ENCODE measurements at places on chromosomes 12 and 14. TPM values are rescaled to one million over a fixed set of nuclear protein-coding genes. Genes with fewer than 3 reads are reported as not detected.

DNA sequence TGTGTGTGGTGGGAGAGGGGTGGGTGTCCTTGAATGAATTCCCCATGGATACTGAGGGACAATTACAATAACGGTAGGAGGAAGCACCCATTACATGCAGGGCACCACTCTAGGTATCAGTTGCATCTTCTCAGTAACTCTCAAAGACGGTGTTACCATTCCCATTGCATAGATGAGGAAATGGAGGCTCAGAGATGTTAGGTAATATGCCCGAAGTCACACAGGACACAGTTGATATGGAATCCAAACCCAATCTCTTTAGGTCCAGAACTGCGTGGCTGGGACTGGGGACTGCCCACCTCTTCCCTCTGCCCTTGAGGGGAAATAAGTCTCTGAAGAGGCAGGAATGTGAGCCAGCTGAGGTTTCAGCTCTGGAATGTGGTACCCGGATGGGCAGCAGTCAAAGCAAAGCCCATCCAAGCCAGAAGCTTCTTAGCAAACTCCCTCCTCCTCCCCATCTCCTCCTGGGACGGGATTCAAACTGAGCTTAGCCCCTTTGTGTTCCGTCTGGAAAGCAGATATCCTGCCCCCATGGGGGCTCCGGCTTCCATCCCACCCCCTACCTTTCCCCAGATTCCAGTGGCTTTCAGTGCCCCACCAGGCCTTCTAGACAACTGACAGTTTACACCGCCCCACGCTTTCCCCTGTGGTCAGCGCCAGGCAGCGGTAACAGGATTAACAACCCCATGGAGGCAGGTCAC is 187.5 kb downstream of the RBM19 start:
- ATAC-seq: no peak

DNA sequence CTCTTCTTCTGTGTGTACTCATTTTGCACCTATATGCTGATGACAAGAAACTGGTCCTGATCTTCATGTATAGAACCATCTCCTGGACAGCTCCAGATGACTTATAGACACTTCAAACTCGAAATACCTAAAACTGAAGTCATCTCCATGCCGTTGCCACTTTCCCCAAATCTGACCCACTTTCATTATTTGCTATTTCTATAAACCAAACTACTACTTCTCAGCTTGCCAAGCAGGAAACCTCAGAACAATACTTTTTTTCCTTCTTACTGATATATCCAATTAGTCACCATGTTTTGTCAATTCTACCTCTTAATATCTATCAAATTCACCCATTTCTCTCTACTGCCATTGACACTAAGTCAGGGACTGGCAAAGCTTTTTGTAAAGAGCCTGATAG is 14.8 kb downstream of the SGPP1 start:
- no peak for ATAC-seq

- peak; percentile 76 for ATAC-seq
Measured at GRCh38 chr12:92987362-92987761, 58.3 kb upstream of the EEA1 start.

DNA sequence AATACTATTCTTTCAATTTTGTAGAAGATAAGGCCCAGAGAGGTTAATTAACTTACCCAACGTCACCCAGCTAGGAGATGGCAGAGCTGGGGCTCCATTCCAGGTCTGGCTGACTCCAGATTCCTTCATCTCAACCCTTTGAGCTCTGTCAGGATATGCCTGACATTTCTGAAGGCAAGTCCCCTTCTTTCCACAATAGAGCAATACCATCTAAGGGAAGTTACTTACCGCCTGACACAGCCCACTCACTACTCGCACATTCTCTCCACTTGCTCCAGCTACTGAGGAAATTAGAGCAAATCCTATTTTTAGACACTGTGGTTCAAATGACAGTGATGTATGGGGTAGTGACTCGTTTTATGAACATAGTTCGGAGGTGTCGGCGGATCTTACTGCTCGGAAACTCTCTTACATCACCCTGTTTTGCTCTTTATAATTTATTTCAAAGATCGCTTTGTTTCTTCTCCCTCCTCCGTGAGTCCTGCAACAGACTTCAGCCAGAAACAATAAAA is 2.0 kb upstream of the WSCD2 start:
- no peak for ATAC-seq

DNA sequence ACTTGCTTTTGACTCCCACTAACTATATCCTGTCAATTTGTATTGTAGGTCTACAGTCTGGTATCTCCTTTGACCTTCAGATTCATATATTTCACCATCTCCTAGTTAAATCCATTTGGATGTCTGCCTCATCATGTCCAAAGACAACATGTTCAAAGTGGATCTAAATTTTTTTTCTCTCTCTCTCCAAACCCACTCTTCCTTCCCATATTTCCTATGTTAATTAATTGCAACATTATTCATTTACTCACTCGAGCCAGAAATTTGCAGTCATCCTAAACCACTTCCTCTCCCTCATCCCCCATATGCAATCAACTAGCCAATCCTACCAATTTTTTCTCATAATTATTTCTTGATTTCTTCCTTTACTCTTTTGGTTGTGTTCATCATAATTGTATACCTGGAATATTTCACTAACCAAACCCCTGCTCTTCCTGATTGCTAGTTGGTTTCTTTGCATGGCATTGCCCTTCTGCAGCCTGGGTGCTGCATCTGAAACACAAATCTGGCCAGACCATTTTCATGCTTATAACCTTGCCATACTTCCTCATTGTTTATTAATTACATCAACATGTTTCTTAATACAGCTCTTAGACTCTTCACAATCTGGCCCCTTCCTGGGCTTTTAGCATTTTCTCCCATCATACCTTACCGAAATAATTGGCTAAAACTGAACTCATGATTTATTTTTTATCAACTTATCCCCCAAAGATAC is 442.2 kb downstream of the ADAMTS20 start:
- no peak for ATAC-seq

GRCh38 chr12:124538194-124539082 is 29.0 kb downstream of the NCOR2 start:
- ATAC-seq: no peak

GRCh38 chr14:54881235-54881760 is 21.3 kb downstream of the GCH1 start:
- ATAC-seq: peak; percentile 62

The WDHD1 gene
- total RNA-seq: 8.7 TPM

GRCh38 chr12:114847441-114848035 is 163.6 kb upstream of the TBX3 start:
- no peak for ATAC-seq

- ATAC-seq: no peak
Measured at GRCh38 chr12:51593539-51593938, 2.5 kb downstream of the SCN8A start.

- ATAC-seq: no peak
Measured at GRCh38 chr12:88876857-88877256, 296.6 kb upstream of the KITLG start.

The KRT2 gene
- not detected for total RNA-seq

- ATAC-seq: no peak
Measured at GRCh38 chr14:104937161-104937560, 12.5 kb downstream of the PLD4 start.

DNA sequence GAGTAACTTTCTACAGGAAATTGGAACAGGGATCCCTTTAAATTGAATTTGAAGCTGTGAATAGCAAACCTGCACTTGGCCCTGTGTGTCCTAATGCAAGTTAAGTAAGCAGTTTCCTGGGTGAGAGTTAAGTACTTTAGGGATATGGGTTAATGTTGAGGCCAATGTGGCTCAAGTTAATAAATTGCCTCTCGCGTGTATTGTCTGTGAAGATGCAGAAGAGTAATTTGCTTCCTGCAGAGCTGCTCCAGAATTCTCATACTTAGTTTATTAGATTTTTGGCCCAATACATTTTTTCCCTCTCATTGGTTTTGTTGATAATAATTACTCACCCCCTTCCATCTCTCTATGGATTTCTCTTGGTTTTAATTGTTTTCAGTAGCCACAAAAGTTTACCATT is 86.5 kb downstream of the SLC25A47 start:
- no peak for ATAC-seq

The C14orf180 gene
- total RNA-seq: not detected

DNA sequence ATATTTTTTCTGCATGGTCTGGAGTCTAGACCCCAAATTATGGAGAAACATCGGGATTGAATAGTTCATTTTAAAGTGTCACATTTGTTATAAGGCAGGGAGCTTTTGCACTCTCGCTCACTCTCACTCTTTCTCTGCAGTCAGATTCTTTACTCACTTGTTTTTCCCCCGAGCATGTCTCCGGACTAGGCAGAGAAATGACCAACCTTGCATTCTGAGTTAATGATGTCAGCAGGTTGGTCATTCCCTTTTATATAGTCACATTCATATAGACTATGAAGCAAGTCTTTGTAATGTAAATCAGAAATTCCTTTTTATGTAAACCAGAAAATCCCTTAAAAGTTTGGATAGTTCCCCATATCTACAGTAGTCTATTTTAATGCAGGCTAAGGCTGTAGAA is 4.1 kb downstream of the C12orf75 start:
- ATAC-seq: no peak

The EIF4B gene
- total RNA-seq: 344 TPM

DNA sequence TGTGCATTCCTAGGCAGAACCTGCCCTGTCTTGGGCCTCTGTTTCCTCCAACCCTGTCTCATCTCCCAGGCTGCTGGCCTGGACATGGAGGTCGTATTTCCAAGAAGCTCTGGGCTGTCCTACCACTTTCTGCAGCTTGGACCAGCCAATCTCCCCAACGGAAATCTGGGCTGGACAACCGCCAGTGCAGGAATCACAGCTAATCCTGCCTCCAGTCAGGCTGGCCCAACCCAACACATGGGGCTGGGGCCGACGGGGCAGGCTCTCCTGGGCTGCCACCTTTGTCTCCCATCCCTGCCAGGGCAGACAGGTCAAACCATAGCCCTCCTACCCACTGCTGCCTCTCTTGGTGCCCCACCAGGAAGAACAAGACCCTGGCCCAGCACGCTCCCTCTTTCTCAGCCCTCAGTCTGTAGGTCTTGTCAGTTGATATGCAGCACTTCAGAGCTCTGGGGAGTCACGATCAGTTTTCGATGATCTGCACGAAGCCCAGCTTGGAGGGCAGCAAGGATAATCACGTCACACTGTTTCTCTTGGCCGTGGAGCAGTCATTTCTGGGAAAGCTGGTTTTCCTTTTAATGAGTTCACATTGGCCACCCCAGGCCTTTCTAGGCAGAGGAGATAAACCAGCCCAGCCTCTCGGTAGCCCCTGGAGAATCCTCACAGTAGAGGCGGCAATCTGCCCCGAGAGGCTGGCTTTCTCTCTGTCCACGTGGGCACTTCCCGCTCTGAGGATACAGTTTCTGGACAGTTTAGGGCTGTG is 195.2 kb upstream of the PRMT8 start:
- no peak for ATAC-seq

DNA sequence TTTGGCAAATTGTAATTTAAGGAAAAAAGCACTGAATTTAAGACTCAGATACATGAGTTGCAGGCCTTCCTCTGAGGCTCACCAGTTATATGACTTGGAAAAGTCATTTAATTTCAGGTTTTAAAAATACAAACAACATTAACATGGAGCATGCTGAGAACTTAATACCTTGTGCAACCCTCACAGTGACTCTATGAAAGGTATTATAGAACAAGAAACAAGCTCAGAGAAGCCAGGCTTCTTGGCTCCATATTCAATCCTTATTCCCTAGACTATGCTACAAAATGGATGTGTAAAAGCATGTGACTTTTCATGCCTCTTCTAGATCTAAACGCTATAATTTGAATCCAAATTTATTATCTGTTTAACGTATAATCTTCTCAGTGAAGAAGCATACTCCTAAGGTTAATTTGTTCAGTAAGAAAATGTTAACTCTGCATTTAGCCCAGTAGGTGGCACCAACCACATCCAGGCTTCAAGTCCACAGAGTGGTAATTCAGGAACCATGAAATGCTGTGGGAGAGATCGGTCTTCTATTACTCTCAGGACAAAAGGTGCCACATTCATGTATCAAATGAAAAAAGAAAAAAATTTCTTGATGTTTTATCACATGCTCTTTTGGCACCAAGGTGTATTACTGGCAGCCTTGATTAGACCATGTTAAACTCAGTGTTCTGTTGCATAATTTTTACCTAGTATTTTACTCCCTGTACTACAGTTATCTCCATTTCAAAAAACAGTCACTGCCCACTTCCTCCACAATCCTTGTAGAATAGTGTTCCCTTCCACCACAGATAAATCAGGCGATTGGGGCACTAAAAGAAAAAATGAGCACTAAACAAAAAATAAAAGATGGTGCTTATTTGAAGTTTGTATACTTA is 9.3 kb downstream of the CCDC196 start:
- peak; percentile 73 for ATAC-seq

DNA sequence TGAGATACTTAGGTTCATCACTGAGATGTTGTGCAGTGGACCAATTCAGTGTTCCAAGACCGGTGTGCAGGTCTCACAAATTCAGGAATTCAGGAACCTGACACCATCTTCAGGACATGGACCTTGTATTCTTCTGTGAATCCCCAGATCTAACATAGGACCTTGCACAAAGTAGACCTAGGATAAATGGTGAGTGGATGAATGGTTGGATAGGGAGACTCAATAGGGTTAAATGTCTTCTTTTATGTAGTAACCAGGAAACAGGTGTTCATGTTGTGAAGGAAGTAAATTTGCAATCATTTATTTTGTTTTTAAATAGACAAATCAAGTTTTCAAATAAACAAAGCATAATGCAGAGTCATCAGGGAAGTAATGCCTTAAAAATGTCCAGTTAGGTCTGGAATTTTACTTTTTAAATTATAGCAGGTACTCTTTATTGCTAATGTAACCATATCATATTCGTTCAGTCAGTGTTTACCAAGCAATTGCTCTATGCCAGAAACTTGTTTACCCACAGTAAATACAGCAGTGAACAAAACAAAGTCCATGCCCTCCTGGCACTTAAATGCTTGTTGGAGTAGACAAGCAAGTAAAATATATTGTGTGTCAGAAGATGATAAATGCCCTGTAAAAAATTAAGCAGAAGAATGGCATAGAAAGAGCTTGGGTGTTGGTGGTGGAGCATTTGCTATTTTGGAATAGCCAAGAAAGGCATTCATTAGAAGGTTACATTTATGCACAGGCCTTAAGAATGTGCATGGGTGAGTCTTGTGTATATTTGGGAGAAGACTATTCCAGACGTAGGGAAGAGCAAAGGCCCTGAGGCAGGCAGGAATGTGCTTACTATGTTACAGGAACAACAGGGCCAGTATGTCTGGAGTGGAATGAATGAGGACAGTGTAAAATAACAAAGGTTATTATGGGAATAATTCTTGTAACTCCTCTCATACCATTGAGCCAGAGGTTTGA is 26.3 kb downstream of the RXYLT1 start:
- ATAC-seq: no peak

The TEX22 gene
- total RNA-seq: 2.0 TPM

- ATAC-seq: no peak
Measured at GRCh38 chr12:57783861-57784260, 1.3 kb downstream of the TSFM start.

GRCh38 chr12:58415716-58416115 is 474.3 kb downstream of the ATP23 start:
- ATAC-seq: no peak

The MDGA2 gene
- total RNA-seq: not detected

The C3AR1 gene
- 0.76 TPM for total RNA-seq
